GM19239 (cell line): ENCODE measurements at places on chromosomes 11 and 22.

GRCh38 chr11:134512061-134512460 is 100.0 kb upstream of the B3GAT1 start:
- no peak for DNase-seq

DNA sequence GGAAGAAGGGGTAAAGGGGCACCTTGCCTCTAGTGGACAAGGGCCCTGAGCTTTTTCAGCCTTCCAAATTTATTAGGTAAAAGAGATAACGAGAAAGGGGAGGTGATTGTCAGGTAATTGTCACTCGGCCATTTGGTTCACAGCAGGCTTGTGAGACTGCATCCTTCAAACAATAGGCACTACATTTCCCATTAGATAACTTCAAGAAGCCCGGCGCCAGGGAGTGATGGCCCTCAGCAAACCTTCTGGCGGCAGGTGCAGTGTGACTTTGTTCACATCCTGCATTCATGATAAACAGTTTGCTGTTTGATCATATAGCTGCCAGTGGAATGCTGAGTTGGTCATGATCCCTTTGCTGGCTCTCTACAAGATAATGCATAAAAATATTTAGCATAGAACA is 185.1 kb downstream of the CWF19L2 start:
- DNase-seq = no peak

GRCh38 chr22:33640900-33641299 is 279.4 kb downstream of the LARGE1 start:
- no peak for DNase-seq

- DNase-seq = no peak
Measured at GRCh38 chr22:49158741-49159564, 668.7 kb downstream of the BRD1 start.

GRCh38 chr11:75814363-75814676 is 690 bp upstream of the UVRAG start:
- DNase-seq = no peak

DNA sequence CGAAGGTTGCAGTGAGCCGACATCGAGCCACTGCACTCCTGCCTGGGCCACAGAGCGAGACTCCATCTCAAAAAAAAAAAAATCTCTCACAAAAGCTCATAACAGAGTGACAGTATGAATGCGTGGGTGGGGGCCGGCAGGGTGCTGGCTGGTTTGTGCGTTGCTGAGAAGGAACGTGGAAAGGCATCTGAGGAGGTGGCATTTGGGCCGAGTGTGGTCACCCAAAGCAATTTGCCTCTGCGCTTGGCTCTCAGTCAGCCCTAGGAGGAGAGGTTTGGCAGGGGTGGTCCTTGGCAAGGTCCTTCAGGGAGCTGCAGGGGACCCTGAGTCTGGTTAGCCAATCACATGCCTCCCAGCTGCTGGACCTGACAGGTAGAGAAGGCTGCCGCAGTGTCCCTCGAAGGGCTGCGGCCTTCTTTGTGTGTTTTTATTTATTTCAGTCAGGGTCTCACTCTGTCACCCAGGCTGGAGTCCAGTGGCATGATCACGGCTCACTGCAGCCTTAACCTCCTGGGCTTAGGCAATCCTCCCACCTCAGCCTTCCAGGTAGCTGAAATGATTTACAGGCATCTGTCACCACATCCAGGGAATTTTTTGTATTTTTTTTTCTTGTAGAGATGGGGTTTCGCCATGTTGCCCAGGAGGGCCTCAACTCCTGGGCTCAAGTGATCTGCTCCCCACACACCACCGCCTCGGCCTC is 23.5 kb upstream of the OSBPL5 start:
- DNase-seq = no peak

- DNase-seq = no peak
Measured at GRCh38 chr22:22109693-22110466, 127.3 kb upstream of the TOP3B start.

- no peak for DNase-seq
Measured at GRCh38 chr11:117618982-117619355, 178.0 kb downstream of the DSCAML1 start.

DNA sequence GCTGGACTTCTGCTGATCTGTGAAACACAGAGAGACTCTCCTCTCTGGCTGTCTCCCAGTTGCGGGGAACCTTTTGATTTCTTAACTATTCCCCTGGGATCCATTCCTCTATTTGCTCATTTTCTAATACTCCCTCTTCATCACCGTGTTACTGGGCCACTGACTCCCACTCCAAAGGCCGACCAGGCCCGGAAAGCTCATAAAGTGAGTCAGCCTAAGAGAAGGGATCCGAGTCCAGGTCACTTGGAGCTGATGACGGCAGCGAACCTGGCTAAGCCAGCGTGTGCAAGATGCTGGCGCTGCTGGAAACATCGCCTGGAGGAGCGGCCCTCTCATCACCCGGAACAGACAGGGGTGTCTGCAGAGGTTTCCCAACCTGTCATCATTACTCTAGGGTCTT is 112.8 kb downstream of the FBXO7 start:
- no peak for DNase-seq

DNA sequence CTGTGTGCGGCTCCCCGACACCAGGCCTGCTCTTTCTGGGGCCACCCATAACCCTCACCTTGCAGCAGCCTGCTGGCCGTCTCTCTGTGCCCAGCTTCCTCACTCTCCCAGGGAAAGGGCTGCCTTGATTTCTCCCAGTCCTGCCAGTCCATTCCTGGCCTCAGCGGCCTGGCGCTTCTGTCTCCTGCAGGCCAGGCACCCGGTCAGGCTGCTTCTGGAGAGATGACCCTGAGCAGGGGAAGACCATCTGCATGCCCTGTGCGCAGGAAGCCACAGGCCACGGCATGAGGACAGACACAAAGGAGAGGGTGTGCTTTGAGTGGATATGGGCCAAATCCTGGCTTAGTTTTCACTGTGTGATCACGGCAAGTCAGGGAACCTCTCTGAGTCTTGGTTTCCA is 86.2 kb downstream of the TSPAN18 start:
- DNase-seq = no peak

GRCh38 chr11:78504708-78505107 is 70.0 kb downstream of the NARS2 start:
- no peak for DNase-seq

DNA sequence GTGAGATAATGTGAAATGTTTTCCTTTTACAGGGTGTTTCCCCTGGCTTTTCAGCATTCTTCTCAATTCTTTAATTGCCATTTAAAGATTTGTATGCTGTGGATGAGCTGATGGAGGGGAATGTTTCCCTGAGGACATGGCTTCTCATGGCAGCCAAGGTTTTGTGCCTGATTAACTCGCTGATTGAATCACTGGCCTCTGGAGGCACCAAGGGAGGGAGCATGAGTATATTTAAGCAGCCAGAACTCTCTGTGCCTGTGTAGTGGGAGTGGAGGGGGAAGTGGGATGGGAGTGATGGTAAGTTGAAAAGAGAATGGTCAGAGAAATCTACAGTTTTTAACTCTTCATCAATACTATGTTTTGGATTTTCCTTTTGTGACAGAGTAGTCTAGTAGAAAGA is 88.7 kb downstream of the STIM1 start:
- no peak for DNase-seq

- no peak for DNase-seq
Measured at GRCh38 chr22:41668971-41669911, 19.4 kb downstream of the SNU13 start.

GRCh38 chr11:67616431-67617242 is 9.9 kb downstream of the NDUFV1 start:
- DNase-seq = no peak

GRCh38 chr22:32832174-32832573 is 30.7 kb downstream of the TIMP3 start:
- no peak for DNase-seq

GRCh38 chr11:72135891-72136683 is 562 bp downstream of the FOLR3 start:
- DNase-seq = no peak

DNA sequence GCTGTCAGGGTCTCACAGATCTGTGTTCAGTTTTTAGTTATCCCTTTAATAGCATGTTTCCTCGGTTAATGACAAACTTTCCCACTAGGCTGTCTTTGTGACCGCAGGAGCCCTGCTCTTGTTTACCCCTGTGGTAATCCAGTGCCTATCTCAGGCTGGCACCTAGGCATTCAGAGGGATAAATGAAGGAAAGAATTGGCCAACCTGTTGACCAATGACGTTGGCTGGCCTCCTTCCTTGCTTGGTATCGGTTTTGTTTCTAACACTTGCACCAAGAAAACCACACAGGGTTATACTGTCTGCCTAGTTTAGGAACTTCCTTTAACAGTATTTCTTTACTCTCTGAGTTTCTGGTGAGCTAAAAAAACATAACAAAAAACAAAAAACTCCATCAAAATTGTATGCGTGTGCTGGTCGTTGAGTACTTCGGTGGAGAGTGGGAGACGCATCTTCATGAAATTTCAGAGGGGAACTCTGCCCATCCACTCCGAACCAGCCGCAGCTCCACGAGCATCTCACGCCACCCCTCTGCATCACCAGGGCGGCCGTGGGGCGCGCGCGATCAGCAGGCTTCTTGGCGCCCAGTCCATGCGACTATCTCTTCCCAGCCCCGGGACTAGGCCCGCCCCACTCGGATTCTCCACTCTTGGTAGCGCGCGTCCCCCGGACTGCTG is 563 bp upstream of the ENDOD1 start:
- no peak for DNase-seq

- DNase-seq = no peak
Measured at GRCh38 chr22:21947040-21948014, 5.3 kb downstream of the PPM1F start.

- DNase-seq = no peak
Measured at GRCh38 chr11:124310721-124311120, 3.0 kb downstream of the OR8D1 start.

DNA sequence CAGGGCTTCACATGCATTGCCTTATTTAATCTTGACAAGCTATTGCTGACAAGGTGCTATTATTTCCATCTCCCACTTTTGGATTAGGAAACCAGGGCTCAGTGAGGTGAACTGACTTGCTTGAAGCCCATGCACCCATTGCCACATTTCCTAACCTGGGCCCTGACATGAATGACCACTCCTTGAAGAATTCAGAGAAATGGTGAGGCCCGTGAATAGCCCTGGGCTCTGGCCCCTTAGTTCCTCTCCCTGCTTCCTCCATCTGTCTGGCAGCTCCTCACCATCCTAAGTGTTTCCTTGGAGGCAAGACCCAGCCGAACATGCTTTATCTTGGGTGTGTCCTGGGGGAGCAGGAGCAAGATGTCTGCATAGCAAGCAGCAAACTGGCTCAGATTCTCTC is 56.1 kb upstream of the NECTIN1 start:
- DNase-seq = no peak

- DNase-seq = no peak
Measured at GRCh38 chr22:49719046-49719445, 108.6 kb downstream of the BRD1 start.

DNA sequence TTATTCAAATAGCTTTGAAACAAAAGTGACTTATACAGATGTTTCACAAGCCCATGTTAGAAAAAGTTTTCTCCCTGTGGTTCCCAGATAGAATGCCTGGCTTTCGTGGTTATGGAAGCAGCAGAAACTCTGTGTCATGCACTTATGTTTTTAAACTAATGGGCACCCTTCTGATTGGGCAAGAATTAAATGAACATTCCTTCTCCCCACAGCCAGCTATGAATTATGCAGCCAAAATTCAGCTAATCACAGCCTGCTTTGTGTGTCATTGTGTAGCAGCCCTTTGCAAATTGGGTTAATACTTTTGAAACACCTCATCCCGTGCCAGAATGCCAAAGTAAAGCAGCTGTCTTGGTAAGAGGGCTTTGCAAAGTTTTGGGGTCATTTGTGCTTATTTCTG is 46.9 kb downstream of the PANX1 start:
- no peak for DNase-seq

DNA sequence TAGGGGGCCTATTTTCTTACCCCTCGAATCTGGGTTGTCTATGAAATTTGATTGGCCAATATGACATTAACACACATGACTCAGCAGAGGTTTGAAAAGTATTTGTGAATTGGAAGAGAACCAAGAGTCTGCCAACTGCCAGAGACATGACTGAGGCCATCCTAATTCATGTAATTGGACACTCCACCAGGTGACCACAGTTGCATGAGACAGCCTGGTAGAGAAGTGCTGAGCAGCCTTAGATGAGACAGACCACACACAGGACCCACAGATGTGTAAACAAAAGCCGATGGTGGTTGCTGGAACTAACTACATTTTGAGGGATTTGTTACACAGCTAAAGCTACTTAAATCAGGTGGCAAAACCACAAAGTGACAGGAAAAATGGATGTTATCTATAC is 855 bp upstream of the MS4A5 start:
- DNase-seq = no peak

DNA sequence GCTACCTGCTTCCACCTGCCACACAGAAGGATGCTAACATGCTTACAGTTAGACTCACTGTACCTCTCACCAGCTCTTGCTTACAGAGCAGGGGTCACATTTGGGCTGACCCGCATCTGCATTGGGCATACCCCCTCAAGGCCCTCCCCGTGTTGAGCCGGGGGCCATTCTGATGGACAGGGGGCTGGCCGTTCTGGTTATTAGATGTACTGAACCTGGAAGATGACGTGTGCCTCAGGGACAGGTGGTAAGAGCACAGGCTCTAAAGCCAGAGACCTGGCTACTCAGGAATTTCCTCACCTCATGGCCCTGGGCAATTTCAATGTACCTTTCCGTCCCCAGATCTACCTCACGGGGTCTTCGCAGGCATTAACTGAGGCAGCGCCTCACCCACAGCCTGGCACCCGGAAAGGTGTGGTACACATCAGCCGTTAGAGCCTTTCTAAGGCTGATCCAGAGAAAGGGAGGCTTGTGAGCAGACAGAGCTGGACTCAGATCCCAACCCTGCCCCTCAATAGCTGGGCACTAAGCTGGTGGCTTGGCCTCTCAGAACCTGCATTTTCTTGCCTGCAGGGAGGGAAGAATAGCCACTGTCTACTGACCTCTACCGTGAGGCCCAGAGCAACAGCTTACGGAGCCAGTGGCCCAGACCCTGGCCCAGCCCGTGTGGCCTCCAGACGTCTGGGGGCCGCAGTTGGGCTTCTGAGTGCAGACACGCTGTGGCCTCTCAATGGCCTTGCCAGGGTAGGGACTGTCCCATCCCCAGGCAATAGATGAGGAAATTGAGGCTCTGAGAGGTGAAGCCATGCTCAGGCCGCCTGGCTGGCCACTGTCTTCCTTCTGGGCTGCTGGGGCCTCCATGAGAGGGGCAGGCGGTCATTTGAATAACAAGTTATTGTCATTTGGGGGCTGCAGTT is 100.6 kb downstream of the MORC2 start:
- DNase-seq = no peak

DNA sequence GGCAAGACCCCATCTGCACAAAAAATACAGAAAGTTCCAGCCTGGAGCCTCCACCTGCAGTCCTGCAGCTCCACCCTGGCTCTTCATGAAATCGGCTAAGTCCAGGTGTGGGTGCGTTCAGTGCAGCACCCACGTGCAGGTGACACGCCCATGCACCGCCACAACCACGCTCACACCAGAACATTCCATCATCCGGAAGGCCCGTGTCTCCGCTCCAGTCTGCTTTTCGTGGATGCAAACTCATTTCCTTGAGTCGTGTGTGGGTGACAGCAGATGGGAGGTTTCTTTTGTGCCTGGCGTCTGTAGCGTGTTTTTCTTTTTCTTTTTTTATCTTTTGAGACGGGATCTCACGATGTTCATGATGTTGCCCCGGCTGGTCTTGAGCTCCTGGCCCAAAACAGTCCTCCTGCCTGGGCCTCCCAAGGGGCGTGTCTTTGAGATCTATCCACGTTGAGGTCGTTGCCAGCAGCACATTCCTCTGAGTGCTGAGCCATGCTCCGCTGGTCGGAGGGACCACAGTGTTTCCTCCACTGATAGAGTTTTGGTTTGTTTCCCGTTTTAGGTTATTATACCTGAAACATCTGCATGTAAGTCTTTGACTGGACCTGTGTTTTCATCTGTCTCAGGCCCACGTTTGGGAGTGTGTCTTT is 7.2 kb downstream of the PTDSS2 start:
- DNase-seq = no peak
